Lung (tissue), 17 donors: ENCODE measurements at places on chromosomes 11 and 22. TPM values are rescaled to one million over a fixed set of nuclear protein-coding genes. Genes with fewer than 3 reads are reported as not detected.

DNA sequence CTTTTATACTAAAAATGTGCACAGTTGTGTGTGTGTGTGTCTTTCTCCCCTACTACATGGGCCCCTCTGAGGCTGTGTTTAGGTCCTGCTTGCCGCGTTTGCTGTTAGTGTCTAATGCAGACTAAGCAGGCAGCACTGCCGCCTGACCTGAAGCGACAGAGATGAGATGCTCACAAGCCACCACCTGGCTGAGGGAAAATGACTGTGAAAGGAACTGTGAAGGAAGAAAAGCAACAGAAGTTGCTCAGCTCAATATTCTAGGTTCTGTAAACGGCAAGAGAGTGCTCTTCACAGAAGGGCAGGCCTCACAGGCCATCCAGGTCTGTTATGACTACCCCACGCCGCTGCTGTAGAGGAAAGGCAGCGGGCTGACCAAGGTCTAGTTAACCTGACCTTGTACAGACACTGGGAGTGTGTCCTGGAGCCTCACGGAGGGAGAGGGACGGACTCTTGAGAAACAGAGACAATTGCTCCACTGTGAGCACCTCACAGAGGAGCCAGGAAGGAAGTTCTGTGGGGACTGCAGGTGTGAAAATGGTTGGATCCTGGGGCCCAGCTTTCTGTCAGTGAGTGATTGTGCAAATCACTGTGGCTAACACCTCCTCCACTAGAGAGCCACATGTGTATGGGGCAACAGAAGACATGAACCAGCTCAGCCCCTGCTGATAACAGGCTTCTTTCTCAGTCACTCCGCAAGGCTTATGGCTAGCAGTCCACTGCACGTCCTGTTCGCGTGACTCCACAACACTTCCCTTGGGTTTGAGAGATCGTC lies 31.3 kb upstream of the YPEL1 start:
- H3K36me3 ChIP-seq = peaks cover 14% of the 10 kb centered on the region
- H3K4me3 ChIP-seq = no peak overlapping the region
- H3K4me1 ChIP-seq = no peaks in the 10 kb centered on the region
- no peak overlapping the region for H3K27ac ChIP-seq
- DNase-seq = no peak

- H3K4me1 ChIP-seq = no peaks in the 10 kb centered on the region
- H3K4me3 ChIP-seq = no peak overlapping the region
- DNase-seq = peak; percentile 48
- no peaks in the 10 kb centered on the region for H3K36me3 ChIP-seq
- H3K27ac ChIP-seq = peak overlapping the region; percentile 24
- no peaks in the 10 kb centered on the region for H3K27me3 ChIP-seq
Observed at GRCh38 chr11:13052130-13052571, 43.0 kb downstream of the RASSF10 start.

GRCh38 chr11:64652586-64653387 lies 61.8 kb downstream of the SLC22A12 start:
- H3K27me3 ChIP-seq = peaks cover 2% of the 10 kb centered on the region
- peaks cover 19% of the 10 kb centered on the region for H3K4me1 ChIP-seq
- no peak overlapping the region for H3K27ac ChIP-seq
- peak; percentile 84 for DNase-seq
- no peak overlapping the region for H3K4me3 ChIP-seq

DNA sequence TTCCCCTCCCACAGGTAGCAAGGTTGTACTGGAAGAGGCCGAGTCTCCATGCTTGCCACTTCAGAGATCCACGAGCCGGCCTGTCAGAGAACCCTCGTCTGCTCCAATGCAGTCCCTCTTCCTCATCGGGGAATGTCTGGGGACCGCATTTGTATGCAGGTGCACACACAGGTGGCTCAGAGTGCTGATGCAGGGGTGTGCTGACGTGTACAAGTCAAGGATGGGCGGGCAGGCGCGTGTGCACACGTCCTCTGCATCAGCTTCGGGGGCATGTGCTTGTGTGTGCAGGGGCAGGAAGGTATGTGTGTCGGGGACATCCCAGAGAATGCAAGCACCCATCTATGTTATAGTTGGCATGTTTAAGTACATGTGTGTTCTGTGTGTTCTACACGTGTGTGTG lies 49.4 kb downstream of the ELFN2 start:
- no peak for DNase-seq
- no peaks in the 10 kb centered on the region for H3K27me3 ChIP-seq
- no peak overlapping the region for H3K27ac ChIP-seq
- no peak overlapping the region for H3K4me3 ChIP-seq

The CATSPERZ gene
- 0.98 TPM for polyA plus RNA-seq
